Sigmoid colon (tissue), 7 donors: ENCODE measurements at places on chromosomes 4 and X. TPM values are rescaled to one million over a fixed set of nuclear protein-coding genes. Genes with fewer than 3 reads are reported as not detected.

The HOPX gene
- 42.8 TPM for total RNA-seq

DNA sequence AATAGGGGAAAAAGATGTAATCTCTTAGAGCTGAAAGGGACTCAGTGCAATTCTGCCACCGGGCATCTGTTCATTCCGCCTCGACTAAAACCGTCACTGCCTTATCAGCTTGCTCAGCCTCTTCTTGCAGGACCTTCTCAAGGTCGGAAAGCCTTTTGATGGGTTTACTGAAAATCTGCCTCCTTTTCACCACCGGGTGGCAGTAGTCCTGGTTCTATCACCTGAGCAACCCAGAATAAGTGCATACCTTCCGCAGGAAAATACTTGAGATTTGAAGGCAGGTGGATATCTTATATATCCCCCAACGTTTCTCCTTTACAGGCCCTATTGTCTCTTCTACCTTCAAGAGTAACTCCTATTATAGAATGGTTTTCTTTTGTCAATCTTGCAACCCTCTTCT, 103.4 kb upstream of the PAK3 start:
- no peak for DNase-seq

GRCh38 chr4:16617011-16617410, 281.4 kb downstream of the LDB2 start:
- no peak for DNase-seq

The BMPR1B gene
- 2.2 TPM for total RNA-seq

The PFKFB1 gene
- 0.55 TPM for total RNA-seq

DNA sequence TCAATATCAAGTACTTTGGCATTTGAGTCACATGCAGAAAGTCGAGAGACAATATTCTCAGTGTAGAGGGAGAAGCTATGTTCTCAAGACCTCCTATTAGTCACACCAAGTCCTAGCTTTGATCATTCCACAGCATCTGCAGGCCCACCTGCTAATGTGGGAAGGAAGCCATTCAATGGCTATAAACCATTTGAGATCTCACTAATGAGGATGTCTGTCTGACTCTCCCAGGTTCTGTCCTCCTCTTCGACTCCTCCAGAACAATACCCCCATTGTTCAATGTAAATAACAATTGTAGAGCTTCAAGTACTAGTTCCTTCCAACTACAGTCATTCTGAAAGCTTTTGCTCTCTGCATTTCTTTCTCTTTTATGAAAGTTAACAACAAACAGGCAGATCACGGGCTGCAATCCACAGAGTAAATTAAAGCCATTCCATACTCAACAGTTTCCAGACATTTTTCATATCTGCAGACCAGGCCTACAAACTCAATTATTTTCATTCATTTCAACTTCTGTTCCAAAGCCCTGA, 140.2 kb upstream of the EDNRA start:
- DNase-seq = no peak

The TREX2 gene
- total RNA-seq = 0.16 TPM

- DNase-seq = no peak
These were observed 124.1 kb upstream of the IGFBP7 start for GRCh38 chr4:57234252-57234775.

- DNase-seq = no peak
These were observed 591.7 kb downstream of the CCSER1 start for GRCh38 chr4:90718931-90719330.

GRCh38 chrX:46545111-46546005, at the start of gene ZNF674:
ZNF674 (minus strand) TSS chrX:46545421; CDS start chrX:46542087, 3,334 bp downstream.
- DNase-seq = peak; percentile 96

The DCAF12L1 gene
- total RNA-seq = not detected

The CLOCK gene
- total RNA-seq = 22.5 TPM

- no peak for DNase-seq
These were observed 45.6 kb downstream of the GPC3 start for GRCh38 chrX:133939655-133940302.

DNA sequence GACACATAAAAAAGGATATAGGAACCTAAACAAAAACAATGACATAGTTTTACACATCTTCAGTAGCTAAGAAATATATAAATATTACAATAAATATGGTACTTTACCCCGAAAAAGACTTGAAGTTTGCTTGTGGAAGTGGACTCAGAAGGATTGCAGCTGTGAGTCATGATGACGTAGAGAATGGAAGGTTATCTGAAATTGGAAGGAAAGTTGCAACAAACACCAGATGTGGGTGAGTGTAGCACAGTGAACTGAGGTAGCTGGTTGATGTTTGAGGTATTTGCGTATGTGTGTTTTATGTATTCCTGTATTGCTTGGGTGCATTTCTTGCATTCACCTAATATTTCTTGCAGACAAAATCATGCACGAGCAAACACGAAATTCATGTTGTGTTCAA, 113.0 kb downstream of the ARX start:
- DNase-seq = no peak

- DNase-seq = no peak
These were observed 31.5 kb downstream of the TEC start for GRCh38 chr4:48237996-48238645.

DNA sequence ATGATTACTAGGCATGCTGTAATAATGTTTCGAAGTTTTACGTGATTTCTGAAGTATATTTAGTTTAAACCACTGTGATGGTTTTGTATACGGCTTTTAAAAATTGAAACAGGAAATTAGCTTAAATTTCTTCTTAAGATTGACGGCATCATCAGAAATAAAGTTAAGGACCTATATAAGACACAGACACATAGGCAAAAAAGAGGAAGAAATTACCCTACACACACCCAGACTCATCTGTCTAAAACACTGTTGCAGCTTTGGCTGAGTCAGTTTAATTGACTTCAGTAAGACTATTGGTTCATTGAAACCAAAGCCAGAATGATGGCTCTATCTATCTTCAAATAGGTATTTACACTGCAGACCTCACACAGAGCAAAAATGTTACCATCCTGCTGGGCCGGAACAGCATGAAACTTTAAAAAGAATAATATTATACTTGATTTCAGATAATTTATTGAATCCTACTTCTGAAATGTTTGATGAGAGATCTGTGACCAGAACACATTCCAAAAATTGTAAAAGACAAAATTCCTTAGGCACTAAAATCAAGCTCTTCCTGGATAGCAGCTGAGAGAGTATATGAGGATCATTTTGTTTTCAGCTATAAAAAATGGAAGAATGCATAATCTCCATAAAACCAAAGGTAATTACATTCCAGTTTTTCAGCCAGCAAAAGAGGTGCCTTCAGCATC, 4.5 kb downstream of the HHIP start:
- no peak for DNase-seq

GRCh38 chrX:79408623-79409322, 41.6 kb upstream of the ITM2A start:
- DNase-seq = no peak

DNA sequence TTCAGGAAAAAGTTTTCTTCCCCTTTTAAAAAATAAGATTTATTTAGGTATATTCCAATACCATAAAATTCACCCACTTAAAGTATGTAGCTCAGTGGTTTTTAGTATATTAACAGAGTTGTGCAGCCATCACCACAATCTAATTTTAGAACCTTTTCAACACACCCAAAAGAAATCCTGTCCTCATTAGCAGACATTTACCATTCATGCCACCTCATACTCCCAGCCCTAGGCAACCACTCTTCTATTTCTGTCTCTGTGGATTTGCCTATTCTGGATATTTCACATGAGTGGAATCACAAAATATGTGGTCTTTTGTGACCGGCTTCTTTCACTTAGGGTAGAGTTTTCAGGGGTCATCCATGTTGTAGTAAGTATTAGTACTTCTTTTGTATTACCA, 7.4 kb downstream of the ZNF81 start:
- DNase-seq = no peak

- DNase-seq = no peak
These were observed 3.3 kb downstream of the GASK1B start for GRCh38 chr4:158169506-158169905.

GRCh38 chrX:68273887-68274286, 159.4 kb downstream of the OPHN1 start:
- no peak for DNase-seq

The SFRP2 gene
- total RNA-seq = 20.2 TPM

DNA sequence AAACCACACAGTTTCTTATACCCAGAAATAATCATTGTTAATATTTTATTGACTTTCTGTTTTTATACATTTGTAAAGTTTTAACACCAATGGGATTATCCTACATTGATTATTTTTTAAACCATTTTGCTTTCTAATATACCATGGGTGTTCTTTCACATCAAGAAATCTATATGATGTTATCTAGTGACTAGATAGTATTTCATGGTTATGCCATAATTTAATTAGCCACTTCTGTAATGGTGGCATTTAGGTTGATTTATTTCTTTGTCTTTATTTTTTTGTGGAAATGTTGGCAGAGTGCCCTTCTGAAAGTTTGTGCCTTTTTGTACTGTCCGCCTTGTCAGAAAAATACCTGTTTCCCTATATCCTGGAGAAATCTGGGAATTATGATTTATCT, 193.3 kb downstream of the CEP135 start:
- DNase-seq = no peak

The HSFX4 gene
- total RNA-seq = not detected

The MAGEE2 gene
- total RNA-seq = 0.36 TPM

GRCh38 chrX:87518504-87518903, 902 bp downstream of the KLHL4 start:
- DNase-seq = no peak

- no peak for DNase-seq
These were observed 119.4 kb downstream of the LUZP4 start for GRCh38 chrX:115408771-115409400.

The NLRP2B gene
- 0.14 TPM for total RNA-seq

DNA sequence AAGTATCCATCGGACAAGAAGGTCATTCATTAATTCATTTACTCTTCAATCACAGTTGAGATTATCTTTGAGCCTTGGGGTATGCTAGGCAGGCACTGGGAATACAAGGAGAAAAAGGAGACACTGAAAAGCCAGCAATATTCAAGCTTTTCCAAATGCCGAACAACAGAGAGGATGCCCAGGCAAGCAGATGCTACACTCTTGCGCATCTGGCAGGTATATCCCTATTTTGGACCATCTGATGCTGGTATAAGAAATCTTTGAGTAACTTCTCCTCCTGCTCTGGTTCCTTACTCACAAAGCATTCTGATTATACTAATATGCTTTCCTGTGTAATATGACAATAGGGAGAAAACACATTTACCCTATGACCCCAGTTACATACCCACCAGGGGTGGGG, 354.9 kb downstream of the CBLL2 start:
- DNase-seq = no peak

- DNase-seq = no peak
These were observed 863 bp downstream of the CPE start for GRCh38 chr4:165379678-165380064.

GRCh38 chr4:78155616-78156105, 98.5 kb downstream of the FRAS1 start:
- DNase-seq = no peak

- DNase-seq = no peak
These were observed 339.2 kb upstream of the CT83 start for GRCh38 chrX:116801943-116802342.

- DNase-seq = no peak
These were observed 16.6 kb downstream of the DCK start for GRCh38 chr4:71009890-71010588.

DNA sequence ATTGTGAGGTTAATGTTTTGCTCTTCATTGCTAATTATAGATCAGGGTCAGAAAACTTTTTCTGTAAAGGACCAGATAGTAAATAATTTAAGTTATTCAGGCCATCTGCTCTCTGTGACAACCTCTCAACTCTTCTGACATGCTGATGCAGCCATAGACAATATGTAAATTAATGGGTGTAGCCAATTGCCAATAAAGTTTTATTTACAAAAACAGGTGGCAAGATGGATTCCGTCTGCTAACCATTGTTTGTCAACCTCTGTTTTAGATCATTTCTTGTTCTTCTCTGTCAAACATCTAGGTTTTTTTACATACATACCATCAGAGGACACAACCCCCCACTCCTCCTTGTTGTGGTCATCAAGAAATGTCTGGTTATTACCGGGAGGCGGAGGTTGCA, 33.7 kb downstream of the ASB9 start:
- no peak for DNase-seq

- no peak for DNase-seq
These were observed 269.7 kb upstream of the PCDH7 start for GRCh38 chr4:30450474-30450873.

The IDH3G gene
- total RNA-seq = 58.4 TPM

The NOX1 gene
- total RNA-seq = 0.33 TPM

The PLA2G12A gene
- total RNA-seq = 22.8 TPM

DNA sequence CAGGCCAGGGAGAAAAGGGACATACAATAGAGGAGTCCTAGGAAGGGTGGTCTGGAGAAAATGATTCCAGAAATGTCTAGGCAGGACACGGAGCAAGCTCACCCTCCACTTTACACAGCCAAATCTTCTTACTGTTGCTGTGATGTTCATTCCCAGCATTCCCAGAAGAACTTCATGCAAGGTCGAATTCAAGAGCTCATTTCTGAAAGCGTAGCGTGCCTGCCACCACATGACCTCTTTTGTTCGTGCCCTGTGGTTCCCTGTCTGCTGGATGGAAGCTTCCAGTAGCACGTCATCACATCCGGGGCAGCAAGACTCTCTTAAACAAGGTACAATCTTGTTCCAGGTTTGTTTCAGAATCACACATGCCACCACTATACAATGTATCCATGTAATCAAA, 57.8 kb downstream of the FAM184B start:
- DNase-seq = no peak

GRCh38 chrX:10749113-10749512, 128.7 kb upstream of the MID1 start:
- DNase-seq = no peak

GRCh38 chr4:139142980-139143379, 34.0 kb downstream of the ELF2 start:
- DNase-seq = no peak

DNA sequence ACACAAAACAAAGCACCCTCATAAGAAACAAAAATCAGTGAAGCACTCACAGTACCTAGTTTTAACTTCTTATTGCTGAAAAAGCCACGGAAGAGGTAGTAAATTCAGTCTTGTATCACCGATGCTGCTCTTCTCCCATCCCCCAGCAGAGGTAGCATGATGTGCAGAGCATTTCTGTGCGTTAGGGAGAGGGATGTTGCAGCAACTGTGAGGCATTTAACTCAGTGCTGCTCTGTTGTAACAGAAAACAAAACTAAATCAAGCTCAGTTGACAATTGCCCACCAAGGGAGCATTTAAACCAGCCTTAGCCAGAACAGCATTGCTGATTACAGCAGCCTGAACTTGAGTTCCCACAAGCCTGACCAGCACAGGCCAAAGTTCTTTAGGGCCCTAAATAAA, 1279.7 kb upstream of the ADGRL3 start:
- DNase-seq = no peak

DNA sequence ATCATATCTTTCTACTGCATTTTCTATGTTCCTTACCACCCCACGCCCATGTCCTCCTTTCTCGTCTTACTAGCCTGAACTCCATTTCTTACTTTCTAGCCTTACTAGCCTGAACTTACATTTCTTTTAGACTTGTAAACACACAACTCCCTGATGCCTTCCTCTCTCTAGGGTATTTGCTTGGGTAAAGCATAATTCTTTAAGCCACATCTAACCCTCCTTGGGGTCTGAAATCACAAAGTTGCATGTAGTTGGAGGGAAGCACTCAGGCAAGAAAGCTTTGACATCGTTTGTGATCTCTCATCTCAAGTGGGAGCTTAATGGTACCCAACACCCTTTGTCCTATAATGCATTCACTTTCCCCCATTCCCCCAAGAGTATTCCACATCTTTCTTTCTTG, 124.4 kb downstream of the SPOCK3 start:
- no peak for DNase-seq

- DNase-seq = no peak
These were observed 69.0 kb downstream of the ASB9 start for GRCh38 chrX:15200871-15201270.

- no peak for DNase-seq
These were observed 66.8 kb upstream of the MAB21L2 start for GRCh38 chr4:150515135-150515534.
